ENCODE measurements at places on chromosomes 12 and 14.

DNA sequence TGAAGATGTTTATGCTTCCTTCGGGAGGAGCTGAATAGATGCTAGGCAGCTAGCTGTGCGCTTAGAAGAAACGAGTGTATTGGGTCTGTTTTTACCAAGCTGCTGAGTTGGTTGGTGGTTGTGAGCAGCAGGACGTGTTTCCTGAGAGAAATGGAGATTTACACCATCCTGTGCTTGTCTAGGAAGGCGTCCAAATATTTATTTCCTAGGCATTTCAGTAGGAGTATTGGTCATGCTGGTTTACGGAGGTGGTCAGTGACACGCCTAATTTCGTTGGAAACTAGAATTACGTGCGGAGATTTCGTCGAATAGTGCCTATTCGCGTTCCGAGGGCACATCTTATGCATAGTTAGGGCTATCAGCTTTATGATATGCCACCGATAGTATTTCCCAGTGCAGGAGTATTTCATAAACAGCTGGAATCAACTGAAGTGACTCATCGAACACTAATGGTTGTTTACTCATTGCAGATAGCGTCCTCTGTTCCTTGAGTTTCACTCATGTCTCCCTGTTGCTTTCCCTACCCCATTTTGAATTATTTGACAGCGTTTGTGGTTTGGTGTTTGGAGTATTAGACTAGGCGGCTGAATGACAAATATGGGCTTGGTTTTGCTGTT, 780 bp downstream of the TBC1D15 start:
- DNase-seq: peak; percentile 83

DNA sequence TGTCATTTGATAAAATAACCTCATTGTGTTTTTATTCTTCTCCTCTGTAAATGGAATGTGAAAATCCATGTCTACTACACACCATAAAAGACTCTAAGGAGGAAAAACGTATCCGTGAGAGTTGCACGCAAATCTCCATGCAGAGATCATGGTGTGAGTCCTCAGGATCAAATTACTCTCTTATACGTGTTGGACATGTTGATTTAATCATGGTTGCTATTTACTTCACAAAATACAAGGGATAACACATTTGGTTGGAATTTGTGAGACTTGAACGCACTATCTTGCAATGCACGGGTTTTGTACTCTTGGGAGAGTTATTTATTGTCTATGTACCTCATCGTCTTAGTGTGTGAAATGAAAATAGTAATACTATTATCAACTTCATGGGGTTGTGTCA, 128.0 kb upstream of the RASSF8 start:
- peak; percentile 23 for DNase-seq

DNA sequence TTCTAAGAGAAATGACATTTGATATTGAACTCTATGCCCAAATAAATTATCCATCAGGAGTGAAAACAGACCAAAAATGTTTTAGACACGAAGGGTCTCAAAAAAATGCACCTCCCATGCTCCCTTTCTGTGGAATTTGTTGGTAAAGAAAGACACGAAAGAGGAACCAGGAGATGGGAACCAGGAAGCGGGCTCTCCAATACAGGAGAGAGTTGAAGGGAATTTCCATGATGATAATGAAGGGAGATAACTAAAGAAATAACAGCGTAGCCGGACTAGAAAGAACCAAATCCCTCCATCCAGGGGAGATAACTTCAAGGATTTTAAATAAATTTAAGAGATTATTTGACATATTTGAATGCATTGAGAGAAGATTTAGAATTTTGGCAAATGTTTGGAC, 183.0 kb downstream of the DUSP6 start:
- no peak for DNase-seq

DNA sequence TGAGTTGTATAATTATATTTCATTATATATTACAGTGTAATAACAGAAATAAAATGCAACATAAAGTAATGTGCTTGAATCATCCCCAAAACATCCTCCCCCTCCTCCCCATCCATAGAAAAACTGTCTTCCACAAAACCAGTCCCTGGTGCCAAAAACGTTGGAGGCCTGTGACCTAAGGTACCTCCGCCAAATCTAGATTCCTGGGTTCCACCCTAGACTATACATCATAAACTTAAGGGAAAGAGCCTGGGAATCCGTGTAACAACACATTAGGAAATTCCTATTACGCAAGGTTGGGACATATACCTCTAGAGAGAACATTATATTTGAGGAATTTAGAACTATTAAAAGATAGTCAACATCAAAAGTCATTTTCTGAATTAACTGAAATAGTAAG, 38.0 kb downstream of the SPPL3 start:
- DNase-seq: no peak
